COR-L47 (cell line): ENCODE measurements at places on chromosomes 1 and 21.

GRCh38 chr1:167984886-167985489 lies 48.1 kb upstream of the MPC2 start:
- DNase-seq: no peak

DNA sequence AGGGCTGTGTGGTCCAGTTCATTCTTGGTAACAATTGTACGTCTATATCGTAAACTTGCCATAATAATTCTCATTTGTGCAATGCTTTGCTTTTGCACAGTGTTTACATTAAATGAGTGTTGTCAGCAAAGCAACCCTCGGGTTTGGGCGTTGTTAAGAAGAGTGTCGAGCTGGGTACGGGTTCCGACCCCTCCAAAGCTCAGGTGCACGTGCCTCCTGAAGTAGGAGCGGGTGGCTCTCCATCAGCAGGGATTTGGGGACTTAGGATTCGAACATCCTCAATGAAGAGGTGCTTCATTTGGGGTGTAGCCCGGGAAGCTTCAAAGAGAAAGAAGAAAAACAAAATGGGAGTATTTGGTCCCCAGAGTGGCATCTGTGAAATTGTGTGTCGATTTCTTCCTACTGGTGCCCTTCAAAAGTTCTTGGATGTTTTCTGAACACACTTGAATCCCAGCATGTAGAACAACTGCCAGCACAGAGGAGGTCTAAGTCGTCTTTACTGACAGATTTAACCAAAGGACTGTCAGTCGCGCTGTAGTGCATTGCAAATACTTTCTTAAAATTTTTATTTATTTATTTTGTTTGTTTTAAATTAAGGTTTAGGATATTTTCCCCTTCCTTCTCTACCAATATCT lies 1.1 kb downstream of the TRIM58 start:
- DNase-seq: no peak

- no peak for DNase-seq
Observed at GRCh38 chr1:107691540-107691939, 273.4 kb downstream of the VAV3 start.

DNA sequence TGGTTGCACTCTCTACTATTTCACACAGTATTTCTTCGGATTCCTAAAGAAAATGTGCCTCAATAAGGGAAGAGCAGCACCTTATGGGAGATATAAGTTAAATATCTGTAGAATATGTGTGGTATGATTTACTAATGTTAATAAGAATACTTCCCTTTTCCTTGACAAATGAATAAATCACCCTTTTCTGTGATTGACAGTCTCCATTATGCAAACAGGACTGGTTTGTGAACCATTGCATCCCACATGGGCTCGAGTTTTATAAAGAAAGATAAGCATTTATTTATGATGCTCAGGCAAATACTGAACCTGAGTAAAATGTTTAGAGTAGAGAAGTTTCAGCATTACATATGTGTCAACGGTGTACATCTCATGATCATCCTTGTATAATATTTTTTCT lies 587.7 kb upstream of the BRINP3 start:
- no peak for DNase-seq
